AG08395 (cell line): ENCODE measurements at places on chromosomes 4 and X.

DNA sequence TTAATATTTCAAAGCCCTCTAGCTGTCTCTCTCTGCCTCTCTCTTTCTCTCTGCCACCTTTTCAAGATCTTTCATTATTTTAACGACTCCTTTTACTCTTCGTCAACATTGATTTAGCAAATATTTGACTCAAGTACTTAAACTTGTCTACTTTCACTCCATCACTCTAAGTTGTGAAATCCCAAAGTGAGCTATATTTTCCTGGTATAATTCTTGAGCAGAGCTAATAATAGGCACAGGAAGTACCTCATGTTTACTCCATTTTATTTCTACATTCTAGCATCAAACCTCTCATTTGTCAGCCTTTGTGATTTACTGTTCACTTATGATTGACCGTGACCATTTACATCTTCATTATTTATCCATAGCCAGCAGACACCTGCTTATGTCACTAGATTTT lies 482.5 kb downstream of the RPA4 start:
- no peak for DNase-seq

DNA sequence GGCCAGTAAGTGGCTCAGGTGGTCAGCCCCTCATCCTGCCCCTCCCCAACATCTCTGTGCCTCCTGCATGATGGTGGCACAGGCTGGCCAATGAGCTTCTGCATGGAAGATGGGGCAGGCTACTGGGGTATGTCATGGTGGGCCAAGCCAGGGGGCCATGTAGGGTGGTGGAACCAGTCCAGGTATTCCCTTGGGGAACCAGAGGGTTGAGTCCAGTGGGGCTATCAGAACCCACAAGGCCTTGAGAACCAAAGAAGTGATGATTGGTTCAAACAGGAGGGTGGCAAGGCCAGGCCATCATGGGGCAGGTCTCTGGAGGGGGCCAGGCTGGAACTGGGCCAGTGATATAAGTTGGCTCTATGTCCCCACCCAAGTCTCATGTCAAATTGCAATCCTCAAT lies 18.8 kb upstream of the PPP2R2C start:
- no peak for DNase-seq

DNA sequence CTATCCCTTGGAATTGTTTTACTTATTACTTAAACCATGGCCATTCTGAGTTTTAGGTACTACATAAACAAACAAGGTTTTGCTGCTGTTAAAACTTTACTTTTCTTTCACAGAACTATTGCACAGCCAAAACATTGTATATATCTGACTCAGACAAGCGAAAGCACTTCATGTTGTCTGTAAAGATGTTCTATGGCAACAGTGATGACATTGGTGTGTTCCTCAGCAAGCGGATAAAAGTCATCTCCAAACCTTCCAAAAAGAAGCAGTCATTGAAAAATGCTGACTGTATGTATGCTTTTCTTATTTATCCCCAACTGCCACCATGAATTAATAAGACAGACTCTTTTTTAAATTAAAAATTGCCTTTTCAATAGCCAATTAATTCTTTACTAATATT lies 69.8 kb downstream of the CCKAR start:
- DNase-seq: no peak

DNA sequence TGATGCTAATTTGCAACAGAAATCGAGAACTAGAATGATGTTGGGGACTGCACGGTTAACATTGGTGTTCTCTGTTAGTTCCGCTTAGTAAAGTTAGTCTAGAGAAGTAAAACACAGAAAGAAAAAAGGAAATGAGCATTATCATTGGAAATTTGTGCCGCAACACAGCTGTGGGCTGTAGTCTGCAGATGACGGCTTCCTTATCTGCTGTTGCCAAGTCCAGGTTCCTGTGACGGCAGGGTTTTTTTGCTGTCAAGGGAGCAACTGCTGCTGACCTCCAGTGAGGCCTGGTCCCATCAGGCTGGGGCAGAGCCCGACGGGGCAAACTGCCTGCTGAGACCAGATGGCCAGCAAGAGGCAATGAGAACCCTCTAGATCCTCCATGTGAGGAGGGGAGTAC lies 38.9 kb upstream of the PHEX start:
- no peak for DNase-seq

DNA sequence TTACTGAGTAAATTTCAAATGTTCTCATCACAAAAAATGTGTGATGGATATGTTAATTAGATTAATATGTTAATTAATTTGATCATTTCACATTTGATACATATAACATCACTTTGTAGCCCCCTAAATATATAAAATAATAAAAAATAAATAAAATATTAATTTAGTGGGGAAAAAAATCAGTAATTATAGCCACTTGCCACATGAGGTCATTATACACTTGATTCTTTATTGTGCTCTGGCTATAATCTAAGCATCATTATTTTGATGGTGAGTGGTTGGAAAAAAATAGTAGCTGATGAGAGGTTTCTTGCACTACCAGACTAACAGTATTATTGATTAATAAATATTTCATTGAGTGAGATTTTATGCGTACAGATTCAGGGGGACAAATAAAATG lies 57.4 kb downstream of the DCK start:
- DNase-seq: peak; percentile 11

- no peak for DNase-seq
These were observed 16.8 kb downstream of the REPS2 start for GRCh38 chrX:16963216-16963615.

- no peak for DNase-seq
These were observed 165.4 kb upstream of the USP38 start for GRCh38 chr4:143019351-143019750.

GRCh38 chr4:156036496-156036895 lies 82.8 kb upstream of the CTSO start:
- no peak for DNase-seq

DNA sequence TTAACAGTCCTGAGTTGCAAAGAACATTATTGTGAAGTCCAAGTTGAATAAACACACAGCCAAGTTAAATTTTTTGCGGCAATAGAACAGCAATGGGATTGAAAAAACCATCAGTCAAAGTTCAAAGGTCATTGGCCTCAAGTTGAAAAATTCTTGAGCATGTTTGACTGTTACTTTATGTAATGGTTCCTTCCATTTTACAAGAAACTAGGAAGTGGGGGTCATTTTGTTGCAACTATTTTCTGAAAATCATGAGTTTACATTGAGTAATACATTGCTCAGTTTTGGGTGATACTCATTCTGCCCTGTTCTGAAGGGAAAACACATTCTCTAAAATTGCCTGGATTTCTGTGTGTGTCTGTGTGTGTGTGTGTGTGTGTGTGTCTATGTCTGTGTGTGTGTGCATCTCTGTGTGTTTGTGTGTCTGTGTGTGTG lies 5.2 kb upstream of the IRF2 start:
- DNase-seq: no peak

GRCh38 chr4:7790999-7791398 lies 148.7 kb downstream of the AFAP1 start:
- DNase-seq: no peak

GRCh38 chrX:148024425-148025148 lies 43.5 kb downstream of the FMR1NB start:
- no peak for DNase-seq

DNA sequence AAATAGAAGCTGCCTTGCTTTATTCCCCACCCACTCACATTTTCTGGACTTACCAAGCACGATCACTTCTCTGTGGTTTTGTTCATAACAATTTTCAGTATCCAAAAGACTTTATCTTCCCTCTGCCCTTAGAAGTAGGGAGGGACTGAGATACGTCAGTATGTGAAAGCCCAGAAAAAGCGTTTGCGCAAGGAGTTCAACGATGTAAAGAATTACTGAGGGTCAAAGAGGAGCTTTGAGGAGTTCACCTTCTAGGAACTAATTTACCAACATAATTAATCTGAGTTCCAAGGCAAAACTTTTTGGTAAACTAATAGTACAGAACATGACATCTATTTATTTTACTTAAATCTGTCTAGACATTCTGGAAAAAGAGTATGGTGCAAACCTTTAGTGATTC lies 84.6 kb downstream of the MBNL3 start:
- no peak for DNase-seq

DNA sequence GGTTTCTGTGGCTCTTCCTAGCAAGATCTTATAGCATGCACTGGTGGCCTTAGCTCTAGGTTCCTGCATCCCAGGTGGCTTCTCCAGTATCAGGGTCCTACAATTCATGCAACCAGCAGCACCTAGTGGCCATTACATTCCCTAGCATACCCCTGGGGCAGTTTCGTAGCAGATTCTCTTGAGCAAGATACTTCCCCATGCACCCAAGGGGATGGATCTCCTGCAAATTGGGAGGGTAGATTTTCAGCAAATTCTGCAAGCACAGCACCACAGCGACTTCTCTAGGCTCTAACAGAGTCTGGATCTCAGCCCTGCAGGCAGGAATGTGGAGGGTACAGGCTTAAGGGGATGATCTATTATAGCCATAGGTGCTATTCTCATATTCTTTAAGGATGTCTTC lies 13.1 kb upstream of the SLC9B1 start:
- peak; percentile 21 for DNase-seq

DNA sequence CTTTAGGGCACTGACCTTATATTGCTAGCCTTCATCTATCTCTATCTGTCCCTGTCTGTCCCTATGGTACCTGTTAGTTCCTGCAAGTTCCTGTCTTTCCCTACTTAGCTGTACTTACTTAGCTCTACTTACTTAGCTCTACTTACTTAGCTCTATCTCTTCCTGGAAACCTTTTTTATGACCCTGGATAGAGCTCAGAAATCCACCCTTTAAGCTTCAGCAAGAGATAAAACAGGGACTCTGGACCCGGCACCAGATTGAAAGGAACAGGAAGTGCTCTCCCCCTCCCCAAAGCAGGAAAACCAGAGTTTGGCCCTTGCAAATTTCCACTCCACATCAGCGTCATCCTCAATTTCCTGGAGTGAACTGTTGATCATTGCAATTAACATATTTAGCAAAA lies 12.3 kb upstream of the IL9R start:
- no peak for DNase-seq

DNA sequence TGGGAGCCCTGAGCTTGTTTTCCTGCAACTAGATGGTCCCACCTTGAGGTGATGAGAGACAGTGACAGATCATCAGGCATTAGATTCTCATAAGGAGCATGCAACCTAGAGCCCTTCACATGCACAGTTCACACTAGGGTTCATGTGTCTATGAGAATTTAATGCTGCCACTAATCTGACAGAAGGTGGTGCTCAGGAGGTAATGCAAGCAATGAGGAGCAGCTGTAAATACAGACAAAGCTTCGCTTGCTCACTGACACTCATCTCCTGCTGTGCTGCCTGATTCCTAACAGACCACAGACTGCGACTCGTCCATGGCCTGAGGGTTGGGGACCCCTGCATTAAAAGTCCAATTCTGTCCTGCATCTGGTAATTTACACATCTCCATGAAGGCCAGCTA lies 141.6 kb downstream of the KCNIP4 start:
- no peak for DNase-seq

DNA sequence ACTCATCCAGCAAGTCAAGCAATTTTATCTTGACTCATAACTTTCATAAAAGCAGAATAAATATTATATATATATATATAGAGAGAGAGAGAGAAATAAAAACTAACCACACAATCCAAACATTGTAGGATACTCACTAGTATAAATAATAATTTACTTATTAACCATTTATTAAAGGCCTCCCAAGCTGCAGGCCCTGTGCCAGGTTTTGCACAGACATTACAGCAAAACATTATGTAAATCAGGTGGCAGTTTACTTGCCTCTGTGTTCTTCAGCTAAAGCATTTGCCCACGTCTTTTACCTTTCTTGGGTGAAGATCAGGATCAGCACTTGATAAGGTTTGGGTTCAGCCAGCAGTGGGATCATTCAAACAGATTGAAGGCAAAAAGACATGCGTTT lies 75.6 kb downstream of the CLDN22 start:
- DNase-seq: no peak

- DNase-seq: no peak
These were observed 46.3 kb upstream of the BCLAF3 start for GRCh38 chrX:20037186-20037585.

DNA sequence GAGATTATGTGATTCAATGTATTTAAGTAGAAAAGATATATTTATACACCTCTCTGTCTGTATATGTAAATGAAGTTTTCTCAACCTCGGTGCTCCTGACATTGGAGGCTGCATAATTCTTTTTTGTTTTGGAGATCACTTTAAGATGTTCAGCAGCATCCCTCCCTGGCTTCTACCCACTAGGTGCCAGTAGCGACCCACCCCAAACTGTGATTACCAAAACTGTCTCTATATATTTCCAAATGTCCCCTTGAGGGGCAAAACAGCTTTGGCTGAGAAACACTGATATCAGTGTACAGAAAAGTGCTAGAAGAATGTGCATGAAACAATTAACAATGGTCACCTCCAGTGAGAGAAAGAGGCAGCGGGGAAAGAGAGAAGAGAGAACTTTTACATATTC lies 51.2 kb downstream of the DCX start:
- no peak for DNase-seq

GRCh38 chr4:170226288-170226687 lies 136.5 kb upstream of the AADAT start:
- DNase-seq: no peak

DNA sequence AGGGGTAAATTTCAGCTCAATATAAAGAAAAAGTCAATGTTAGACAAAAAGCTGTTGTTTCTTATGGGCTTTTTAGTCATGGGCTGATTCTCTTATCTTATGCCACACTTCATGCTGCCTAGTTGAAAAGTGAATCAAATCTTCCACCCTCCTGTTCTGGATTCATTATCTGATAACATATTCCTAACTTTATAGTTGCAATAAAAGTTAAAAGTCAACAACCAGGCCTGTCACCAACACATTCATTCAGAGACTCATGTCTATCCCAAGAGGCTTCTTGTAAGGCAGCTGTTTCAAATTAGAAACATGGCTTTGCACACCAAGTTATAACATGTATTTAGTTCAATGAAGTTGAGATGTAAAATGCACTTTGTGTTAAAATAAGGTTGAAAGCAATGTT lies 243.8 kb downstream of the ADAMTS3 start:
- no peak for DNase-seq

DNA sequence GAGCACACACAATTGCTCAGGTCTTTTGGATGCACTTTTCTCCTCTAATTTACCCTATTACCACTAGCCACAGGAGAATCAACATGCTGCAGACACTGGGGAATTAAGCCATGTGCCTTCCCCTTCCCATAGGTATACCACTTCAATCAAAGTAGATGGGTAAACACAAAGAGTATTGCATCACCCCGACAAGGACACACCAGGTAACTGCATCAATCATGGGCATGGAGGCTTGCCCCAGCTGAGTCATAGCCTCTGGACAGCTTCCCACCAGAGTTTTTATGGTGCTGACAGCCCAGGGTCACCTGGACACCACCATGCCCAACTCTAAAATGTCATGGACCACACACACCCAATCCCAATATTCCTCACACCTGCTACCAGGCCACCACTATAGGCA lies 197.2 kb upstream of the AR start:
- DNase-seq: no peak

GRCh38 chrX:121655276-121655675 lies 607.9 kb downstream of the GLUD2 start:
- no peak for DNase-seq

GRCh38 chrX:50635817-50636365 lies 165.3 kb upstream of the DGKK start:
- no peak for DNase-seq

DNA sequence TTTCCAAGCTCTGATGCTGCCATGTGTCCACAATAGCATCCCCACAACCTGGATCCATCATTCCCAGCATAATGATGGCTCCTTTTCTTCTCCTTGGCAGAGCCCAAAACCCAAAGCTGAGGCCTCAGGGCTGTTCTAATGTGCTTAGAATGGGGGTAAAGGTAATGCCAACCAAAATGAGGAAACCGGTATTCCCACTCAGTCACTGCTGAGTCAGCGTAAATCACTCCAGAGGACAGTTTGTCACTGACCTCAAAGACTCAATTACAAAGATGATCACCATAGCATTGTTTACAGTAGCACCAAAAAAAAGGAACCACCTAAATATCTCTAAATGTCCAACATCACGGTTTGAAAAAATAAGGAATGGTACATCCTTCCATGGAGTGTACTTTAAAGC lies 41.2 kb downstream of the OTOP1 start:
- no peak for DNase-seq
